ENCODE measurements at places on chromosomes 2 and 18. TPM values are rescaled to one million over a fixed set of nuclear protein-coding genes. Genes with fewer than 3 reads are reported as not detected.

DNA sequence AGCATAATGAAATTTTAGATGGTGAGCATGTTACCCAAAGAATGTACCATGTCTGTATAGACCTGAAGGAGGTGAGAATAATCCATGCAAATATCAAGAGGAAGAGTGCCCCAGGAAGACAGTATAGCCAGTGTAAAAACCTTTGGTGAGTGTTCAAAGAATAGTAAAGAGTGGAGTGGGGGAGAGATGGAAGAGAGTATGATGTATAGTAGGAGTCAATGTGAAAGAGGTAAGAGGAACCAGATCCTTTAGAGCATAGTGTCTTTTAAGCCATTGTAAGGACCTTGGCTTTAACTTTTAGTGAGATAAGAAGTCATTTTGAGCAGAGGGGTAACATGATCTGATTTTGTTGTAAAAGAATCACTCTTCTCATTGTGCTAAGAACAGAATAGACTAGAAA lies 1052.3 kb upstream of the ZEB2 start:
- no peak for DNase-seq

- DNase-seq: no peak
Observed at GRCh38 chr2:192499476-192499875, 304.7 kb upstream of the TMEFF2 start.

DNA sequence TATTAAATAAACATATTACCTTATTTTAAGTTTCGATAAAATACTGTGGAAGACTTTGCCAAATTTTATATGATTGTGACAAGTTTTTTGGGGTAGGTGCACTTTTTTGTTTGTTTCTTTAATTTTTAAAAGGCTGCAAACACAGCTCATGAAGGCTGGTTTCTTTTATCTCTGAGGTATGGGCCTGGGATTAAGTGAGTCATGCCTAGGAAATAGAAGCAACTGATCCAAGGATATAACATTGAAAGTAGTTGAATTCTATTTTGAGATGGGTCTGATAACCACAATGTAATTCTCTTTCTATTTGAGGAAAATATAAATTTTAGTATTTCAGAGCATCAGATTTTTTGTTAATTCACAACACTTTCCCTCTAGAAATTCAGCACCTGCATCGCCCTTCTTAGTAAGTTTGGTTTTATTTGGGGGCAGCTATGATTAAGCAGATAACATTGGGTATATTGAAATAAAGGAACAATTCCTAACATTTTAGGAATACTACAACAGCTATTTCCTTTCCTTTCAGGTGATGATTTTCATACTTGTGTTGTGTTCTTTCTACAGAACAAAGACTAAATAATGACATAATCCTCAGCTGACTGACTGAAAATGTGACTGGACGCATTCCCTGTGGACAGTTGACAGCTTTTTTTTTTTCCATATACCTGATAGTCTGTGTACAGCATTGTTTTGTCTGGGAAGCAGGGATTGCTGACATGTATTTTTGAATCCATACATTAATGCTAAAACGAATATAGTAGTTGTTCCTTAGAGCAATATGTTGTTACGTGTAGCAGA lies 16.8 kb downstream of the RBM45 start:
- DNase-seq: no peak

- no peak for DNase-seq
Observed at GRCh38 chr18:48430150-48430549, 21.0 kb upstream of the ZBTB7C start.

GRCh38 chr18:76643996-76644395 lies 149.0 kb upstream of the ZNF516 start:
- DNase-seq: no peak

- DNase-seq: no peak
Observed at GRCh38 chr2:239994086-239994485, 31.1 kb downstream of the NDUFA10 start.

- DNase-seq: no peak
Observed at GRCh38 chr2:184004289-184004947, 593.9 kb upstream of the ZNF804A start.

DNA sequence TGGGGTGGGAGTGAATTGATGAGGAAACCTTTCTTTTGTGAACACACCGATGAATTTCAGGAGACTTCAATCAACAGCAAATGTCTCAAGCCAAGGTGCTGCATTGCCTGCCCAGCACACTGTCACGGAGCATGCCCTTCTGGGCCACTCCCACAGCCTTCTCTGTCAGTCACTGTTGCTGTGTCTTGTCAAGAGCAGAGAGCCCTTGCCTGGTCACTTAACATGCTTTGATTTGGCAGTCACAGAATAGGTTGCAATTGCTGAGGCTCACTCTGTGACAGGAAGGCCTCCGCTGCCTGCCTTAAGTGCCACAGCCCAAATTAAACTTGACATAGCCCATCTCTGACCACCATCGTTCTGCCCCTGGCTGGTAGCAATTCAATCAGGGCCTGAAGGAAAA lies 225.4 kb downstream of the PID1 start:
- no peak for DNase-seq

- no peak for DNase-seq
Observed at GRCh38 chr2:61647044-61647443, 108.9 kb upstream of the XPO1 start.

DNA sequence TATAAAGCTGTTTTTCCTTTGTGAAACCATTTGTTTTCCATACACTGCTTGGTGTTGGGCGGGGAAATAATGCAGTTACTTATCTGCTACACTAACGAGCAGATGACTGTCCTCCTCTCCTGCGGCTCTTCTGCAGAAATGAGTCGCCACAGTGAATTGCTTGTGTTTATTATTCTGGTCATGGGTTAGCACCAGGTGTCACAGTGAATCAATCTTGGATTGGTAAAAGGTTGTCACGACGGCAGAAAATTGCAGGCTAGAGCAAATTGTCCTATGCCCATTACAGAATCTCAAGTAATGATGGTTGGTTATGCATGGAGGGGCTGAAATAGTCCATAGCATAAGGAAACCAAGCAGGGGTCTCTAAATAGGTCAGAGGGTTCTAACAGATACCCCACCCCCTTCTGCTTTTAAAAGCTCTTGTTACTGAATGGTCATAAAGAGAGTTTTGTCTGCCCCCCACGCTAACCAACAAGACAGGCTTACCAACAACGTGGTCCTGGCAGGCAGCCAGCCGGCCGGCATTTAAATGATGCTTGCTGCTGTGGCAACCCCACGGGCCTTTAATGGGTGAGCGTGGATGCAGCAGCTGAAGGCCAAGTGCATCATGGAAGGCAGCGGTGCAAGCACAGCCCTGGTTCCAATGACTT lies 29.5 kb downstream of the RAB31 start:
- no peak for DNase-seq

GRCh38 chr2:53572696-53573095 lies 194.9 kb upstream of the CHAC2 start:
- DNase-seq: no peak

DNA sequence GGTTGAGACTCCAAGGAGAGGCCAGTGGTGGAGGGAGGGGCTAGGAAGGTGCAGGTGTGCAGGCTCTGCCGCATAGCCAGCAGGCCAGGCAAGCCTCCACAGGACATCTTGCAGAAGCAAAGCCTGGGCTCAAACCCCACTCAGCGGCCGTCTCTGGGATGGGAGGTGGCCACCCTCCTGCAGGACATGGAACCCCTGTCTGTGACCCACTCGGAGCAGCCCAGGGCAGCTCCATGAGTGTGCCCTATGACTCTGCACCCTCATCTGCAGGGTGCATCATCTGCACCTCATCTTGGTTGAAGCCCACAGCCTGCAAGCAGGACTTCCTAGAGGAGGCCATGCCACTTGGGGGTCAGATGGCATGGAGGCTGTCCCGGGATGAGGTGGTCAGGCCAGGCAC lies 46.3 kb downstream of the GPC1 start:
- DNase-seq: no peak

DNA sequence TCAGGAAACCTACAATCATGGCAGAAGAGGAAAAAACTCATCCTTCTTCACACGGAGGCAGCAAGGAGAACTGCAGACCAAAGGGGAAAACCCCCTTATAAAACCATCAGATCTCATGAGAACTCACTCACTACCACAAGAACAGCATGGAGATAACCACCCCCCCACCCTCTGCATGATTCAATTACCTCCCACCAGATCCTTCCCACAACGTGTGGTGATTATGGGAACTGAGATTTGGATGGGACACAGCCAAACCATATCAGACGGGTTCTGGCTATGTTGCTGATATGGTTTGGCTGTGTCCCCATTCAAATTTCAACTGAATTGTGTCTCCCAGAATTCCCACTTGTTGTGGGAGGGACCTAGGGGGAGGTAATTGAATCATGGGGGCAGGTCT lies 28.7 kb upstream of the CCDC150 start:
- no peak for DNase-seq

- no peak for DNase-seq
Observed at GRCh38 chr2:236658974-236659757, 89.5 kb downstream of the ACKR3 start.

DNA sequence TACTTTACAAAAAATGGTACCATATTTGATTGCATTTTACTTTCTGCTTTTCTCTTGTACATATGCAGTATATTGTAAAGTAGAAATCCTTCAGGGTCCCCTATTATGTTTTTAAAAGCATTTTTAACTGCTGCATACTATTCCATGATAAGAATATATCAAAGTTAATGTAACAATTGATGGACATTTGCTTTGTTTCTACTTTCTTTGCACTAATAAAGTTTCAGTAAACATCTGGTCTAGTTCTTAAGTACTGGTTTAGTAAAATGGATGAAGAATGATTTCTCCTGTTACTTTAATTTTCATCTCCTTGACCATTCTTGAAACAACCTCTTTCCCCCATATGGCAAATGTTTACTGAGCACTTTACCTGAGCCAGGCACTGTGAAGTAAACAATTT lies 1.7 kb downstream of the MRPS9 start:
- DNase-seq: no peak

GRCh38 chr2:102186791-102187495 lies at the start of gene IL1RL2:
Gene IL1RL2 (plus strand): TSS chr2:102187023. CDS start chr2:102187868, 845 bp downstream.
- DNase-seq: no peak

DNA sequence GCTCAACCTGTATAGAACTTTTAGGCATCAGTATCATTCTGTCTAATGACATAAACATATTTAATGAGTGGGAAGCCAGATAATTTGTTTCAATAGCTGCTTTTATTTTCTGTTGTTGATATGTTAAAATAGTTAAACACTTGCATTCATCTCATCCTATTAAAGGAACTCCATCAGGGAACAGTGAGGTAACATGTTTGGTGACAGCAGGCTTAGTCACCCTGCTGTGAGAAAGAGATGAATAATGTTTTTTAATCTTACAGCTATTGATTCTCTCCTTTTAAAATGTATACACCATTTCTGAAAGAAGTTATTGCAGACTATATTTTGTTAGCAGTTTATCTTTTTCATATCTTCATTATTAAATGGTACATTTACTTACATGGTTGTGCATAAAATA lies 123.3 kb upstream of the CWC22 start:
- DNase-seq: no peak

DNA sequence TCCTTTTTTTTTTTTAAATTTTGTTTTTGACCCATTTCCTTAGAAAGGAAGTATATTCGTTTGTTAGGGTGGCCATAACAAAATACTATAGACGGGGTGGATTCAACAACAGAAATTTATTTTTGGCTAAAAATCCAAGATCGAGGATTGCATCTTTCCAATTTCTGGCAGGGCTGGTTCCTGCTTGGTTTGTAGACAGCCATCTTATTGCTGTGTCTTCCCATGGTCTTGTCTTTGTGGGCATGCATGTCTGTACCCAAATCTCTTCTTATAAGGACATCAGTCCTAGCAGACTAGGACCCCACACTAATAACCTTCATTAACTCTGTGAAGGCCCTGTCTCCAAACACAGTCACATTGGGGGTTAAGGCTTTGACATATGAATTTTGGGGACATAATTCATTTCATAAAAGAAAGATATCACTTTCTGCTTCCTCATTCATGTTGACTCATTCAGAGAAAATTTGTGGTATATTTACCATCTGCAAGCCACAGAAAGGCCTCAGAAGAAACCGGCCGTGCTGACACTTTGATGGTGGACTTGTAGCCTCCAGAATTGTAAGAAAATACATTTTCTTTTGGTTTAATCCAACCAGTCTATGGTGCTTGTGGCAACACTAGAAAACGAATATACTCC lies 262.1 kb downstream of the LPIN1 start:
- DNase-seq: no peak

GRCh38 chr2:110639972-110640371 lies 37.9 kb downstream of the BUB1 start:
- no peak for DNase-seq

DNA sequence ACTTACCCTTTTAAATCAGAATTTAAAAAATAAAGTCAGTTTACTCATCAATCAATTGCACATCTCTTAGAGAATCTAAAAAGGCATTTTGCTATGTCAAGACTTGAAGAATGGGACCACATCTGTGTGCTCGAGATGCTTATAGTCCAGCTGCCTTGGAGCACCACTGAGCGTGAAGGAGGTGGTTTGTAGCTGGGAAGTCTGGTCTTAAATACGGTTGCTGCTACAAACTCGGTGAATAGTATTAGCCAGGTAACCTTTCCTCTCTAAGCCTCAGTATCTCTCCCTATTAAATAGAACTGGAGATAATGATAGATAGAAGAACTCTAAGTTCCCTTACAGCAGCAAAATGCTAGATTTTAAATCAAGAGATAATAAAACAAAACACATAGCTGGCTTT lies 289.7 kb downstream of the TRIB2 start:
- DNase-seq: no peak

- no peak for DNase-seq
Observed at GRCh38 chr2:158487419-158487818, 30.7 kb downstream of the PKP4 start.

- DNase-seq: peak; percentile 37
Observed at GRCh38 chr2:224039080-224039769, at the start of gene SERPINE2. Gene SERPINE2 (minus strand): TSS chr2:224039286. CDS start chr2:224001900, 37,386 bp downstream.

GRCh38 chr2:195395362-195395761 lies 261.7 kb upstream of the SLC39A10 start:
- no peak for DNase-seq

- DNase-seq: no peak
Observed at GRCh38 chr2:25808006-25808383, 70.3 kb downstream of the ASXL2 start.

Gene C2orf92
- total RNA-seq: 8.9 TPM

Gene LAMA1
- not detected for total RNA-seq

Gene ITGA6
- 0.42 TPM for total RNA-seq

Gene KCNJ13
- total RNA-seq: not detected

Gene ANKRD30BL
- total RNA-seq: not detected

Gene C2orf74
- total RNA-seq: 6.0 TPM

Gene CYP27C1
- not detected for total RNA-seq

Gene CFC1
- not detected for total RNA-seq

Gene POTEI
- total RNA-seq: not detected

Gene HSPD1
- total RNA-seq: 252 TPM

Measured in activated B cell treated with CpG ODN at 0.5 μM for 24 hours (primary cell).